Liver (tissue), 10 donors: ENCODE measurements at places on chromosomes 6 and 20.

DNA sequence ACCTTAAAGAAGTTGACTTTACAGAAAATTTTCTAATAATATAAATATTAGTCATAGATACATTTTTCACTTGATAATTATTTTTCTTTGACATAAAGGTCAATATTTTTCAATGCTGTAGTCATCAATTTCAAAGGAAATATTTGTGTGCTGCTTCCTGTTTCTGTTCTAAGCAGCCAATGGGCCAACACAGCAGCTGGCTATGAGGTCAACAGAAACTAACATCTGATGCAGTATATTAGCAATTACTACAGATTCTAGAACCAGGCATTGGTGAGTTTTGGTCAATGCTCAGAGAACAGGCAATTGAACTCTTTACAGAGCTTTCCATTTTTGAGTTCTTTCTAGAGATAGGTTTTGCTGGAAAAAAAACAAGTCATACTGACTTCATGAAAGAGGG, 669.6 kb upstream of the NRSN1 start:
- no peaks in the 10 kb centered on the region for H3K4me1 ChIP-seq
- H3K27me3 ChIP-seq: no peaks in the 10 kb centered on the region
- no peak for DNase-seq
- no peak overlapping the region for H3K27ac ChIP-seq

- no peaks in the 10 kb centered on the region for H3K27me3 ChIP-seq
- no peak overlapping the region for H3K27ac ChIP-seq
- H3K4me3 ChIP-seq: no peak overlapping the region
- H3K4me1 ChIP-seq: peaks cover 3% of the 10 kb centered on the region
Measured at GRCh38 chr6:5080574-5080973, 4.6 kb upstream of the PPP1R3G start.

- peak; percentile 43 for DNase-seq
- H3K27me3 ChIP-seq: no peaks in the 10 kb centered on the region
- H3K4me1 ChIP-seq: no peaks in the 10 kb centered on the region
- no peak overlapping the region for H3K27ac ChIP-seq
- no peak overlapping the region for H3K4me3 ChIP-seq
- peaks cover 20% of the 10 kb centered on the region for H3K36me3 ChIP-seq
Measured at GRCh38 chr6:80133020-80133419, 26.5 kb downstream of the BCKDHB start.

GRCh38 chr20:20778676-20779075, 66.2 kb upstream of the RALGAPA2 start:
- H3K27me3 ChIP-seq: no peaks in the 10 kb centered on the region
- no peak overlapping the region for H3K4me3 ChIP-seq
- no peak for DNase-seq
- H3K4me1 ChIP-seq: peaks cover 27% of the 10 kb centered on the region
- H3K36me3 ChIP-seq: no peaks in the 10 kb centered on the region

DNA sequence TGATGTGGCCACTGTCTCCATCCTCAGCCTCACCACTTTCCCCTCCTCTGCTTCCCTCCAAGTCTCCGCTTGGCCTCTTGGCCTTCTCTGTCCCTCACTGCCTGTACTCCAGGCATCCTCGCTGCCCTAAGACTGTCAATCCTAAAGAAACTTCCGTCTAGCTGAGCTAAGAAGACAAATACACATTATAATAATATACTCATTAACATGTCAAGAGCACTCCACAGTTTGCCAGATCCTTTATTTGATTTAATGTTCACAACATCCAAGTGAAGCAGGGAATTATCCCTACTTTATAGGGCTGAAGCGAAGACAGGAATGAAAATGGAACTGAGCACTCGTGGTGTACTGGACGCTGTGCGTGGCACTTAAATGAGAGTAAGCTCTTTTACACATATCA, 72.4 kb upstream of the SLC22A23 start:
- no peaks in the 10 kb centered on the region for H3K36me3 ChIP-seq
- no peak for DNase-seq
- H3K27me3 ChIP-seq: no peaks in the 10 kb centered on the region
- no peak overlapping the region for H3K27ac ChIP-seq

DNA sequence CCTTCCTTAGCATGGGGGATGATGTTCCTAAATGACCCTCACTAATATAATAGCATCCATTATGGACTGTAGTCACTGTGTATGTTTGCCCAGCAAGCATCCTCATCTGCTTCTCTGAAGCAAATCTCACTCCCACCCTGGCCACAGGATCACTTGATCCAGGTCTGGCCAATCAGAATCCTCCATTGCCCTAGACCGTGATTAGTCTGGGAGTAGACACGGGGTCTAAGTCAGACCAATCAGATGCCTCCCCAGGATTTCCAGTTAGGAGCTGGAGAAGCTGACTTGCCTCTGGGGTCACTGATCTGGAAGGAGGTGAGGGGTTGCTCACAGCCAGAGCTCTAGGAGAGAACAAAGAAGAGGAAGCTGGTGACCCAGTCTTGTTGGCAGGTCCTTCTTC, 153.9 kb downstream of the DHX35 start:
- no peaks in the 10 kb centered on the region for H3K36me3 ChIP-seq
- H3K27me3 ChIP-seq: no peaks in the 10 kb centered on the region
- no peak for DNase-seq
- H3K27ac ChIP-seq: no peak overlapping the region
- no peaks in the 10 kb centered on the region for H3K4me1 ChIP-seq

DNA sequence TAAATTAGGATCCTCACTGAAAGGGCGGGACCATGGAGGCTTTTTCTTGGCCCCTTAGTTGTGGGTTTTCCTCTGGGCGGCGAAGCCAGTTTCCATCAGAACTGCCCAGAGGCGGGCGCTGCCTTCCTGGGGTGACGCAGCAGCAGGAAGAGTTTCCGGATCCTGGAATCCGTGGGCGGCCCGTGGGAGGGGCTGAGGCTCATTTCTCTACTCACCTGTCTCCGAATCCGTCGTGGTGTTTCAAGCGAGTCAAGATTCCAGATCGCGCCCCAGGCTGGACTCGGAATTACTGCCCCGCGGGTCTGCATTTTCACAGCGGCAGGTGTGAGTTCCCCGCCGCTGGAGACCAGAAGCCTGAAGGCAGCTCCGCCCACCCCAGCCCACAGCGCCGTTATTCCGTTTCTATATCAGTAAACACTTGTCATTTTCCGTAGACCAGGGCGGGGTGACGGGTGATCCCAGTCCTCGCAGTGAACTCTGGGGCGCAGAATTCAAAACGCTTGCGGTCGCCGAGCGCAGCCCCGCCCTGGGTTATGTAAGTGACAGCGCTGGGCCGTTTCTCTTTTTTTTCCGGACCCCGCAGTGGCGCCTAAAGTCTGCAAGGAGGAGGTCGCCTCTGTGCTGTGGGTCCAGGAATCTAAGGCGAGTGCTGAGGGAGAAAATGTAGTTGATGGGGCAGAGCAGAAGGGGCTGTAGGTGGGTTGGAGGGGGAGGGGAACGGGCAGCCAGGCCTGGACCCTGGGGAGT, 27.2 kb upstream of the POU5F1 start:
- peak overlapping the region; percentile 93 for H3K27ac ChIP-seq
- H3K27me3 ChIP-seq: no peaks in the 10 kb centered on the region
- H3K4me1 ChIP-seq: peaks cover 3% of the 10 kb centered on the region
- peak overlapping the region; percentile 96 for H3K4me3 ChIP-seq
- peaks cover 2% of the 10 kb centered on the region for H3K36me3 ChIP-seq

GRCh38 chr6:1870932-1871331, 261.2 kb downstream of the FOXC1 start:
- H3K4me3 ChIP-seq: no peak overlapping the region
- DNase-seq: no peak
- H3K36me3 ChIP-seq: no peaks in the 10 kb centered on the region
- H3K27ac ChIP-seq: no peak overlapping the region
- no peaks in the 10 kb centered on the region for H3K4me1 ChIP-seq
